ENCODE measurements at places on chromosomes 6 and 20.

DNA sequence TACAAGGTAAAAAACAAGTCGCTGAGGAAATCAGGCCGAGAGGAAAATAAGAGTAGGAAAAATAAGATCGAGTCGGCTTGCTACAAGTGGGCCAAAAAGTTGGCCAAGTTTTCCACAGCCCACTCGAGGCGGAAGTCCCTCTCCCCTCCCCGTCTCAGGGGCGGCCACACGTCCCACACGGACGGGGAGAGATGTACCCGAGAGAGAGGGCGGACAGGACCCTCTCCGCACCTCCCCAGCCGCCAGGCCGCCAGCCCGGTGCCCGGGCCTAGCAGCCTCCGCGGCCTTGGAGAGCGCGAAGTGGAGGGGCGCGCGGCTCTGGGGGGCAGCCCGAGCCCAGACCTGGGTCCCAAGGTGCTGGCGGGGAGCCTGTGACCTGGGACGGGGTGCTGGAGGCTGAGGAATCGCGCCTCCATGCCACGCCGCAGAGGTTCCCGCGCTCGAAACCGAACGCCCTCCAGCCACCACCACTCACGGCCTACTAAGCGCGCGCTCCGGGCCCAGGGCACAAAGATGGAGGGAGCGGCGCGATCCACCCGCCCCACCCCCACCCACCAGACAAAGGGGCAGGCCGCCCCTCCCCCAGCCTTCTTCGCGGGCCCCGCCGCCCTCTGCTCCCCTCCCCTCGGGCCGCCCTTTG lies 1.9 kb upstream of the HMGA1 start:
- DNase-seq = no peak

DNA sequence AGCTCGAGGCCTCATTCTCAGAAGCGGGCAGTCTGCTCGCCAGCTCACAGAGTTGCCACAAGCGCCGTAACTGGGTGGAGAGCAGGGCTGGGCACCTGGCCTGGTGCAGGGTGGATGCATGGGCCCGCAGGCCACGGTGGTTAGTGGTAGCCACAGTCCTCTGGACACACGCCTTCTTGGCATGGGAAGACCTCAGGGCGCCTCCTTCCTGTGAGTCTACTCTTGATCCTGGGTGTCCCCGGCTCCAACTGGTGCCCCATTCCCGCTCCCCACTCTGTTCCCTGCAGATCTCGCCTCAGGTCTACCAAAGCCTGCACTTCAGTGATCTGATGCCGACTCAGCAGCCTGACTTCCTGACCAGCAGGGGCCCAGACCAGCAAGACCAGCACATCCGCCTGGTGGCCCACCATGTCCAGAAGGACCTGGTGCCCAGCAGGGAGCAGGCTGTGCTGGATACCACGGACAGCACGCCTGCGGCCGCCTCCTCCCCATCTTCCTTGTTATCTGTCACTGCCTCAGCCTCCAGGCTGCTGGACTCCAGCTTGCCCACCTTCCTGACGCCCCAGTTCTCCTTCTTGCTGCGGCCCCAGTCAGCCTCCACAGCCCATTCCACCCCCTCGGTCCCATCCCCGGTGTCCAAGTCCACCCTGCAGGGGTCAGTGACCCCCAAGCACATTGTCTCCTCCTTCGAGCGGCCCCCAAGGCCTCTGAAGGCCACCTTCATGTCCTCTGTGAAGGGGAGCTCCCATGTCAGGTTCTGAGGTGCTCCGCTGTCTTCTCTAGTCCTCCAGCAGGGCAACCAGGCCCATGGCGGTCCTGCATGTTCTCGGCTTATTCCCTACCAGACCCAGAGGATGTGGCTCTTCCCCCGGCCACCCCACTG lies 43.1 kb downstream of the SUN5 start:
- DNase-seq = no peak

- DNase-seq = no peak
These were observed 40.5 kb downstream of the SNAP25 start for GRCh38 chr20:10259166-10259565.

DNA sequence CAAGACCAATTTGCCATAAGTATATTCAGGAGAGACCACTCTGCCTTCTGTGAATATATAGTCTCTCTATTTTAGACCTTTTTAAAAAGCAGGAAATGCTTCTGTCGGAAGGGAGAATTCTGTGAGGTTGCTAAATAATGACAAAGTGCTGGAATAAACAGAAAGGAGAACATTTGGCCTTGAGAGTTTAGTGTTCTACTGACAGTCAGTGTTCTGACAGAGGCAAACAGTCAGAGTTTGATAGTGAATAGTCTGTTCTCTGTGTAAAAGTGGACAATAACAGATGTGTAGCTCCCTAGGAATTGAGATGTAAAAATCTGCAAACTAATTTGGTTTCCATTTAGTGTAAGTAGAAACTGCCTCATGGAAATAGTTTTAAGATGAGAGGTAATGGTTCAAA lies 220.7 kb downstream of the PHF3 start:
- no peak for DNase-seq

DNA sequence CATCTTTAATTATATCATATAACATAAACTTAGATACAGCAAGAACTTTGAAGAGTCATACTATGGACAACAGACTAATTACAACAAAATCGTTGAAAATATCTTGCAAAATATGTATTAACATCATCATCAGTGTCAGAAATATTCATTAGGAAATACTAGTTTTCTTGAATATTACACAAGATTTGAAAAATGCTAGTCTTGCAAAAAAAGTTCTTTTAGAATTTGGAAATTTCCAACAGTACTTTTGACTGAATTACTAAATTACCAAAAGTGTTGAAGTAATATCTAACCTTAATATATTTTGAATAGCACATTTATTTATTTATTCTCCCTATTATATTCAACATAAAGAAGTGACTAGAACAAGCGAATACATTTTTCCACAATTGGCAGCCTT lies 1224.8 kb upstream of the EYS start:
- no peak for DNase-seq

- no peak for DNase-seq
These were observed 2.3 kb upstream of the TTBK1 start for GRCh38 chr6:43240950-43241349.

DNA sequence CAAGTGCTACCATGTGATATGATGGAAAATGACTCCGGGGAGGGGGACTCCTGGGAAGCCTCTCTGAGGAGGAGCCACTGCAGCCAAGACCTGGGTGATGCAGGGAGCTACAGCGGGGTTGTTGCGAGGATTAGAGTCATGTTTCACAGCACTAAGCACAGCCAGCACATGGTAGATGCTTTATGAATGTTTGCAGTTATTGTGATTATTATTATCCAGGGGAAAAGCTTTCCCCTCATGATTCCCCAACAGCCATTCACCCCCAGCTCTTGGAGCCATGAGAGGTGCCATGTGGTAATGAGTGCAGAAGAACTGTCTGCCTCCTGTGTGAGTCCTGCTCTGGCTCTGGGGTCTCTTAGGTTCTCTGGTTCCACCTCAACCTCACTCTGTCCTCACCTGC lies 39.9 kb downstream of the RSPO4 start:
- no peak for DNase-seq

GRCh38 chr6:36248980-36249379 lies 20.9 kb upstream of the PNPLA1 start:
- no peak for DNase-seq

- DNase-seq = peak; percentile 50
These were observed 15.3 kb downstream of the TNFAIP3 start for GRCh38 chr6:137882225-137882961.

DNA sequence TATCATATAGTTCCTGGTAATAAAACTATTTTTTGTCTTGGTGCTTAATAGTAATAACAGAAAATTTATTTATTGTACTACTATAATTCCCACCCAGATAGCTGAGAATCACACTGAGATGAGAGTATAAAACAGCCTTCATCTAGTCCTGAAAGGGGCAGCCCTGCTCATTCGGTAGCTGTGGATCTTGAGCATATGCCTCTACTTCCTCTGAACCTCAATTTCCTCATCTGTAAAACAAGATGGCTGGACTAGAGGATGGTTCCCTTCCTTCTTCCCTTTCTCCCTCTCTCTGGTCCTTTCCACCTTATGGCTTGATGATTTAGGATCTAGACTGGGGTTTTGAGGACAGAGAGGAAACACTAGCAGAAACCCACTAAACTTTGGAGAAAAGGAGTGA lies 15.0 kb downstream of the FKBP5 start:
- DNase-seq = no peak

DNA sequence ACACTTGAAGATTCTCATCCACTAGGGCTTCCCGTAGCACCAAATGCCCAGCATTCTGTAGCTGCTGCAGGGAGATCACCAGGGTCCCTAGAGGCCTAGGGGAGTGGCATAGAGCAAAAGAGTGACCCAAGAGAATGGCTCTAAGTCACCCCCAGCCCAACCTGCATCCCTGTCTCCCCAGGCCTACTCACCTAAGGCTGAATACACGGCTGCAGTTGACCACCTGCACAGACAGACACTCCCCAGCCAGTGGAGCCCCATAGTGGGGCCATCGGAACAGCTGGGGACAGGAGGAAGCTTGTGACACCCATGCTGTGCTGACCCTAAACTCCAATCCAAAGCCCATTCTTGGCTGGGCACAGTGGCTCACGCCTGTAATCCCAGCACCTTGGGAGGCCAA lies 9.5 kb upstream of the SPAG4 start:
- no peak for DNase-seq

DNA sequence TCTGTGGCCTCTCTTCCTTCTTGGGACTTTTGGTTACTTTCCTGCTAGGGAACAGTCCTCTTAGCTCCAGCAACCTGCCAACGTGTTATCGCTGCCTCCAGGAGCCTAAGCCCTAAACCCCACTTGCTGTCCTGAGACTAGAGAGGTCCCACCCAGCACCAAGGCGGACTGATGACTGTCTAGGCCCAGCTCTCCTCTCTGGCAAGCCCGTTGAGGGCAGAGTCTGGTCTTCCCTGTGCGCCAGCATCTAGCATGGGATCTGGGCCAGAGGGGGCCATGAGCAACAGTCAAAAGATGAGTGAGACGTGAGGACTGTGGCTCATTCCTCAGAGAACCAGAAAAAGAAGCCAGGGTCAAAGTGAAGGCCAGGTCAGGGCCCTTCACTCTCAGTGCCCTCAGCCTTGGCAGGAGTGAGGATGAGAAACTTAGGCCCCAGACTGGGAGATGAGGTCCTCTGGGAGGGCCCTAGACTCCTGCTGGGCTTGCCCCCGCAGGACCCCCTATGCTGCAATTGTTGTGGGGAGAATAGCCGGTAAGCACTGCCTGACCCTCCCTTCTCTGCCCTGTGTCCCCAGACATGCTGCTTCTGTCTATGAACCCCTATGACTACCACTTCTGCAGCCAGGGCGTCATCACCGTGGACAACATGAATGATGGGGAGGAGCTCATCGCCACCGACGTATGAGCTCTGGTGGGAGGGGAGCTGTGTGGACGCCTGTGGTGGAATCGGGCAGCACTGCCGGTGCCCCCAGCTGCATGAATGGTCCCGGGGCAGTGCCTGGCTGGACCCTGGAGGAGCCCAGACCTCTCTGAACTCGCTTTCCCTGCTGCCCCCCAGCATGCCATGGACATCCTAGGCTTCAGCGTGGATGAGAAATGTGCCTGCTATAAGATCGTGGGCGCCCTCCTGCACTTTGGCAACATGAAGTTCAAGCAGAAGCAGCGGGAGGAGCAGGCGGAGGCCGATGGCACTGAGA lies 30.9 kb downstream of the MYH7B start:
- DNase-seq = no peak

DNA sequence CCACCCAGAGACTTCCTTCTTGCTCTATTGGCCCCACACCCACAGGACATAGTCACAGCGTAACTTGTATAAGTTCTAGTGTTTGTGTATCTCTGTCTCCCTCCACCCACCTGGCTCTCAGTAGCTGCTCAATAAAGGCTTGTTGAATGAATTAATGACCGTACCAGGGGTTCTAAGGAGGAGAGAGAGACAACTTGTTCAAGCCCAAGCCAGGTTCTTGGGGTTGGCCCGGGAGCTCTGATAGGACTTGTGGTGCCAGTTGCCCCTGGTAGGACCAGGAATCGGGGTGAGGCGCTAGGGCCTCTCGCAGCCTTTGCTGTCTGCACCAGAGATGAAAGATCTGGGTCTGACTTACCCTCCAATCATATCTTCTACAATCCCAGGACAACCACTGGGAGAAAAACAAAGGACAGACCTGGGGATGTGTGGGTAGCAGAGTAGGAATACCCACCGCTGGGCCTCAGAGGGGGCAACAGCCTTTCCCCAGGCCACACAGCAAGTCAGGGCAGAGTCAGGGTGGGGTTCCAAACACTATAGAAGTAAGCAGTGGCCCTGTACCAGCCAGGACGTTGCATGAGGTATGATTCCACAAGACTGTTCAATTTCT lies 5.3 kb upstream of the TGM2 start:
- DNase-seq = no peak

DNA sequence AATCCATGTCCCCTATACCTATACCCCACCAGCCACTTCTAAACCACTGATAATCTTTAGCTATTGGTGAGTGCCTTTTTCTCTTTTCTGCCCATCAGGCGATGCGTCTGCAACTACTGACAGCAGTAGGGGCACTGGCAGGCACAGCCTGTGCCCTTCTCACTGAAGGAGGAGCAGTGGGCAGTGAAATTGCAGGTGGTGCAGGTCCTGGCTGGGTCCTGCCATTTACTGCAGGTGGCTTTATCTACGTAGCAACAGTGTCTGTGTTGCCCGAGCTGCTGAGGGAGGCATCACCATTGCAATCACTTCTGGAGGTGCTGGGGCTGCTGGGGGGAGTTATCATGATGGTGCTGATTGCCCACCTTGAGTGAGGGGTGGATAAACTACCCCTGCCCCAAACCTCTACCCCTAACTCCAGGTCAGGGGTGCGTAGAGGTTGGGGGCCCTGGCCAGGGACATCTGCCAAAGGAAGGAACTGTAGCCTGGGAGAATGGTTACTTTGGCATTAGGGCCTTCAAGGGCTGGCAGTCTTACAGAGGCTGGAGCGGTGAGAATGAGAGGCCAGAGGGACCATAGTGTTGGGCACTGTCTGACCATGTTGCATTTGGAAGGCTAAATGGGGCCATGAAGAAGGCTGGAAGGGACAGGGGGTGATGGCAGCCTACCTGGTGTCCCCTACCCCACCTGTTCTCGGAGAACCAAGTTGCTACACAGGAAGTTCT lies 851 bp upstream of the HSD17B8 start:
- DNase-seq = no peak
